Activated B cell treated with CpG ODN at 0.5 μM for 24 hours (primary cell): ENCODE measurements at places on chromosomes 2 and 18. TPM values are rescaled to one million over a fixed set of nuclear protein-coding genes. Genes with fewer than 3 reads are reported as not detected.
A peak's percentile ranks its signal among the peaks of the same experiment; 100 is the strongest.

DNA sequence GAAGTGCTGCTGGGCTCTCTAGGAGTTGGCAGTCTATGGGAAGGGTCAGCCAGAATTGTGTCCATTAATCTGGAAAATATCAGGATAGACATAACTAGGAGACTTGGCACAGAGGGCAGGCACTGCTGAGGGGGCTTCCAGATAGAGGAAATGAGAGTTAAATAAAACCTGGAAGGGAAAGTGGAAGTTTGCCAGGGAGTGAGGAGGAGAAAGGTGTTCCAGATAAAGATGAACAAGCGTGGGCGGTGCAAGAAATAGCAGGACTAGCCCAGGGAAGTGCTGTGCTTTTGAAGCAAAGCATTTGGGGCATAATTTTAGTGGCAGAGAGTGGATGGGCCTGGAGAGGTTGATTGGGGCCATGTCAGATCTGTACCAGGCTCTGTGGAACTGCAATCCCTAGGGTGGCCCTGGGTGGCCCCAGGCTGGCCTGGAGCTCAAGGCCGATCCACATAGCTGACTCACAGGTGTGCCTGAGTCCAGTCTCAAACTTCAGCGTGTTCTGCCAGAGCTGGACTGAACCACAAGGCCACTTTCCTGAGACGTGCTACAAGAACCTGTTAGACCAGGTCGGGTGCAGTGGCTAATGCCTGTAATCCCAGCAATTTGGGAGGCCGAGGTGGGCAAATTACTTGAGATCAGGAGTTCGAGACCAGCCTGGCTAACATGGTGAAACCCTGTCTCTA, 26.9 kb downstream of the GALM start:
- DNase-seq, result no peak

GRCh38 chr2:111624411-111625156, 259.4 kb downstream of the ANAPC1 start:
- DNase-seq, result no peak

DNA sequence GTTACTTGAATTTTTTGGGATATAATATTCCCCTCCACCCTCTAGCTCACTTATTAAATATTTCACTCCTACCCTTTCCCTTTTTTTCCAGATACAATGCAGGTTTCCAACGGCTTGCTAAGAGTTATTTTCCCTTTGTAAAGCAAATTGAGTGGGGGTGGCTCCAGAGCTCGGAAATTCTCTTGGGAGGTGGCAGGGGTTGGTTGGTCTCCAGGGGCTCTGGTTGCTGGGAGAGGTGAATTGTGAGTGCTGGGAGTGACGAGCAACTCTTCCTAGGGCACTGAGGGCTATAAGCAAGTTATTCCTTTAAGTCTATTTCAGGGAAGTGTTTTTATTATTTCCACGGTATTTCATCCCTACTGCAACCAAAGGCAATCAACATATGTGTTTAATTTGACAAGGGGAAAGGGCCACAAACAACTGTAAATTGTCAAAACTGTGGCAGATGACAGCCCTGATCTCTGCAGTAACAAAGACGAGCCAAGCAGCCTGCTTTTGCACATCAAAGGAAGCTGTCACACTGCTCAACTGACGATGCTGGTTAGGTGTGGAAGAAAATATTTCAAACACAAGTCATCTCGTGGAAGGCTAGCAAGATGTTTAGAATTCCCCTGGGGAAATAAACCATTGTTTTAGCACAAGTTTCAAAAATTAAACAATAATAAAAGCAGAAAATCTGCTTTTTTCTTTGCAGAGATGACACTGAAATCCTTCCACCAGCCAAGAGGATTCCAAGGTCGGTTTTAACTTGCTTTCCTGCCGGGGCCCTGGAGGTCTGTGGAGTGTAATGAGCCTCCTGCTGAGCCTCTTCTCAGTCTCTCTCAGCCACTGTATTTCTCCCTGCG, 34.8 kb upstream of the ASXL2 start:
- no peak for DNase-seq

DNA sequence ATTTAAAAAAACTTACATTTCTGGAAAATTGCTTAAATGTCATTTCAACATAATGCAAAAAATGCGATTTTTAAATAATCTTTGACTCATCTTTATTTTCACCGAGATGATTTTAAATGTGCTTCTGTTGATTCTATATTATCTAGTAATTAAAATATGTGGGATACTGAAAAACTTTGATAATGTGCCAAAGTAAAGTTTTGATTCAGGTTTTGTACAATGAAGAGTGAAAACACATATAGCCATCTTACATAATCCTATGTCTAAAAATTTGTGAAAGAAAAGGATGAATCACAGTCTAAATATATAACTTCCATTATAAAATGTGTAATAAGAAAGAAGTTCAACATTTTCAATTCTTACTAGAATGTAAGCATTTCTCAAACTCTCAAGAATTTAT, 204.3 kb upstream of the ZC3H15 start:
- DNase-seq, result no peak

DNA sequence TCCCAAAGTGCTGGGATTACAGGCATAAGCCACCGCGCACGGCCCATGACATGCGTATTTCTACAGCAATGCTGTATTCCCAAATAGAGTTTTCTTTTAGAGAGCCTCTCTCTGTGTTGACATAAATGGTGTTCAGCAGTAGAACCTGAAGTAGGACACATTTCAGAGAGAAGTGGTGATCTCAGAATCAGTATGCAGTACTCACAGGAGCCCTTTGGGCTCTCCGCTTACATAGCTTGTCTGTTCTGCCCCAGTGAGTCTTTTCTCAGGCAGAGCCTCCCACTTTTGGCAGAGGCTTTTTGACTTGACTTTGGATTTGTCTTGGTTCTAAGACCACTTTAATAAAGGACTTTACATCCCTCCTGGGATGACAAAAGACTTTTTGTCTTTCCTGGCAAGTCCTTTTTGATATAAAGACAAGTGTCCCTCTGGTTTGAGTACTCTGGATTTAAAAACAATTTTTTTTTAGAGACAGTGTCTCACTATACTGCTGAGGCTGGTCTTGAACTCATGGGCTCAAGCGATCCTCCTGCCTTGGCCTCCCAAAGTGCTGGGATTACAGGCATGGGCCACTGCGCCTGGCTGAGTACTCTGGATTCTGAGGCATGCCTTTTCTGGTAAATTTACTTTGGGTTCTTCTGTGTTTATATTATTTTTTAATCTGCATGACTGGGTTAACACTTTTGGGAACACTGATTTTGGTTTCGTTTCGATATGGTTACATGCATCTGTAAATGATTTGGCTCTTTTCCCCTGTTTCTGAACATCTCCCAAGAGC, 113.3 kb downstream of the SMAD2 start:
- DNase-seq, result no peak

- no peak for DNase-seq
These were observed 129.0 kb upstream of the ZEB2 start for GRCh38 chr2:144648837-144649465.

GRCh38 chr2:140797718-140798117, 1333.1 kb downstream of the LRP1B start:
- no peak for DNase-seq

DNA sequence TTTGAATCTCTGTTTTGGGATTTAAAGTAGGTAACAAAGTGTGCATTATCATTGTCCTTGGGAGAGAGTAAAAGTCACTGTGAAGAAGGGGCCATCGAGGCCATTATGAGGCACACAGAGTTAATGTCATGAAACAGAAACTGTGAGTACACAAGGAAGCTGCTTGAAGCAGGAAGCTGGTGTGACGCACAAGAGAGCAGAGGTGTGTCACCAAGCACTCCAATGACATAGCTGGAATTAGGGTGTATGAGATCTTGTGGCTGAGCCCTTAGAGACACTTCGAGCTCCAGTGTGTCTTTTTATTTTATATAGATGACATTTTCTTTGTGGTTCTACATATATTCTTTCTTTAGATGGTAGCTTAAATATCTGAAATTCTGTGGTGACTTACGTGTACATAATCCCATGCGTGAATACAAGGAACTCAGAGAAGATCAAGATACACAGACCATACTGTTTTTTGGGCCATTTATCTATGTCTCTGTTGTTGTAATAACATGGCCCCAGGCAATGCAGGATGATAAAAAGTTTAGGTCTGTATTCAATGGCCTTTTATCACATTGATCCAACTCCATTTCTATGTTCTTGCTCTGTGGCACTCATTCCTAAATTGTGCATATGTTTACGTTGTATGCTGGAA, 164.7 kb upstream of the FAM98A start:
- no peak for DNase-seq

DNA sequence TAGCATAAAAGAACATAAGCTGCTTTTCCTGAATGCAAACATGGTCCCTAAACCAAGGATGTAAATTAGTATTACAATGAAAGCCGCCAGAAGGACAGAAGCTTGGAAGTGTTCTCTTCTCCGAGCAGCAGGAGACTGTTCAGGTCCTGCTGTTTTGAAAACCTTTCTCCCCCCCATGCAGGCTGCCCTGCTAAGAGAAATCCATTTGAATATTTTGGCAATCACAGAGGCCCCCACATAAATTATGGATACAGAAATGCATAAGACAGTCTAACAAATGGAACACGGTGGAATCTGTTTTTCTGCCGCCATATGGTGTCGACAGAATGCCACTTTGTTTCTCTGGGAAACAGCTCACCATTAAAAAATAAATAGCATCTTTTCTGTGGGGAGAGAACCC, 600.4 kb upstream of the KLHL29 start:
- DNase-seq, result no peak

DNA sequence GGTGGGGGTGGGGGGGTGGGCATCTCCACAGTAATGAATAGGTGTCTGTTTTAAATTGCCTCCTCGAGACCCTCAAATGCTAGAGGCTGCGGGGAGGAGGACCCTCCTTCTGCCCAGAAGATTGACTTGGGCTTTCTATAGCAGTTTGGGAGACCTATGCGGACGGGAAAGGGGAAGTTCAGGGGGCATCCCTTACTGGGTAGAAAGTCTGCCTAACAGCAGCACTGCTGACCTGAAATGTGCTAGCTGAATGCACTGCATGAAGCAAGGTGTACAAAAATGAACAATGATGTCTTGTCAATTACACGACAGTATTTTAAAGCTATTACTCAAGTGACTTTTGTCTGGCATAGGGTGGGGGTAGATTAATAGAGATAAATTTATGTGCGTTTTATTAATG, 2.5 kb downstream of the DCC start:
- no peak for DNase-seq

DNA sequence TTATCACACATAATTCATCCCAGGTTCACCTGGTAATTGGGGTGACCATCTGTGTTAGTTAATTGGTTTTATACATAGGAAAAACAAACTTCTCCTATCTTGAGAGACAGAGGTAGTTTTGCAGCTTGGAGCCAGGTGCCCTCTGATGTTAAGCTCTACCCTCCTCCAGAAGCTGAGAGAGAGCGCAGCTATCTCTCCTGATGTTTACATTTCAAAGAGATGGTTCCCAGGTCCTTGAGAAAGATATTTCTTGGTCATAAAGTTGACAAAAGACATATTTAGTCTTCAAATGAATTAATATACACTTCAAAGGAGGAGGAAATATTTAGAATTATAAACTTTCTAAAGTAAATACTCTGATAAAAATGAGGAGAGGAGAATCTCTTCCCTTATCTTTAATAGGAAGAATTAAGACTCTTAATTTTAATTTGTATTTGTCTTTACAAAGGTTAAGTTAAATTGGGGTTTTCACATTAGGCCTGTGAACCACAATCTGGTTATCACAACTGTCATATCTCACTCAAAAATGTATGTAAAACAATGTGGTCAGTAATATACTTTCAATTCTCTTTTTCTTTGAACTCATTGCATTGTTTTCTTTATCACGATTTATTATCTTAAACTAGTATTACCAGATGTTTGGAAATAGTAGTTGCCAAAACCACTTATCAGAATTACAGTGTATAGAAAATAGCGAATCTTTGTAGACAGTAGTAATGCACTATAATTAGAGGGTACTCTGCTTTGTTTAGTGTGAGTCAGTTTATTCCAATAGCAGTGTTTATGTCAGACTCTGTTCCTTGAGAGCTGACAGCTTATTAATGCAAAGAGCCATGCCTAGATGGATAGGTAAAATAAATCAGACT, 26.8 kb downstream of the SERPINB4 start:
- DNase-seq, result no peak

DNA sequence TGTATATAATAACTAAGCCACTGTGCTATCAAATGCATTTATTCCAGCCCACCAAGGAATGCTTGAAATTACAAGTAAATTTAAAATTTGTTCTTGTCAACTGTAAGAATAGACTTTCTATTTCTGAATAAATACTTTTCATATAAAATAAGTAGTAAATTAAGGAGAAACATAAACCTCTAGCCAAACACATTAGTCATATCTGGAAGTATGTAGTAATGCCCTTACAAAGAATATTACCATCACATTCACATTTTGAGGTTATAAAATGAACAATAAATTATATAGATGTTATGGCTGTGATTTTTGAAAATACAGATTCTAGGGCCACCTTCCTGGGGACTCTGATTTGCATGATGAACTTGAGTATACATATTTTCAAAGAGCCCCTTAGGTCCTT, 54.7 kb downstream of the SERPINB7 start:
- DNase-seq, result no peak

DNA sequence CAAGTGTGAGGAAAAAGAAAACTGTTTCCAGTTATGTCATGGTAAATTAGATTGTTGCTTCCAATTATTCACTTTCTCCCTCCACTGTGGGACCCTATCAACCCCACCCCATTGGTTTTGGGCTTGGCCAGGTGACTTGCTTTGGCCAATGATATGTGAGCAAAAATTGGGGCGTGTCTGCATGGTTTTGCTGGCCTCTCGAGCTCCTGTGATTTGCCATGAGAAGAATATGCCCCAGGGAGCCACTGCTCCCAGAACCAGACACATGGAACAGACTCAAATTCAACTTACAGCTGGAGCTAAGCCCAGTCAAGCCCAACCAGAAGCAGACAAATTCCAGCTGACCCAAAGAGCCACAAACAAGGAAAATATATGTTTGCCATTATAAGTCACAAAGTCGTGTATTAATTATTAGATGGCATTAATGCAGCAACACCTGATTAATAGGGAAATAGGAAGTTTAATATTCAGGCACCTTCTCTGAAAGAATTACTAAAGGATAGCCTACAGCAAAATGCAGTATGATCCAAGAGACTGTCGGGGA, 248.9 kb downstream of the ANAPC1 start:
- DNase-seq, result no peak

DNA sequence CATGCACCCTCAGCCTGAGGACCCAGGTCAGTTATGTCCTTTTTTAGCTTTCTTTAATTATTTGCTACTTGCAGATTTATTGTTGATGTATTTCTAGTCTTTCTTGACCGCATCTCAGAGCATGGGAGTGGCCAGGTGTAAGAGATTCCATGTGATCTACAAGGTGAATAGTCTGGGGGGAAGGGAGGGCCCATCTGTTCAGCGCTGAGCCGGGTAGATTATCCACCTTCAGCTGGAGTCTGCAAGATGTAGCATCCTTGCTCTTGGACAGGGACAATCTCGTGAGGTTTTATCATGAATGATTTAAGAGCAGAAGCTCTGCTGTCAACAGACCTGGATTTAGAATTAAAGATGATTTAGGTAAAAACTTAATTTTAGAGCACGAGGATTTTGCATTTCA, 12.0 kb upstream of the DGKD start:
- peak; percentile 2 for DNase-seq

Gene NEU2
- total RNA-seq, result not detected in 2 replicates

Gene RGPD4
- 0.07 TPM in 1 of 2 replicates, not detected in the other for total RNA-seq

Gene SCYGR4
- total RNA-seq, result not detected in 2 replicates

Gene LIMS2
- total RNA-seq, result 5.1 and 5.3 TPM in 2 replicates
